Ovary (tissue), 10 donors: ENCODE measurements at places on chromosomes 16 and 17. TPM values are rescaled to one million over a fixed set of nuclear protein-coding genes. Genes with fewer than 3 reads are reported as not detected.

- DNase-seq, result no peak
Observed at GRCh38 chr16:88758227-88758943, 26.6 kb downstream of the PIEZO1 start.

GRCh38 chr16:59840169-59840568 lies 1106.1 kb upstream of the GOT2 start:
- DNase-seq, result no peak

DNA sequence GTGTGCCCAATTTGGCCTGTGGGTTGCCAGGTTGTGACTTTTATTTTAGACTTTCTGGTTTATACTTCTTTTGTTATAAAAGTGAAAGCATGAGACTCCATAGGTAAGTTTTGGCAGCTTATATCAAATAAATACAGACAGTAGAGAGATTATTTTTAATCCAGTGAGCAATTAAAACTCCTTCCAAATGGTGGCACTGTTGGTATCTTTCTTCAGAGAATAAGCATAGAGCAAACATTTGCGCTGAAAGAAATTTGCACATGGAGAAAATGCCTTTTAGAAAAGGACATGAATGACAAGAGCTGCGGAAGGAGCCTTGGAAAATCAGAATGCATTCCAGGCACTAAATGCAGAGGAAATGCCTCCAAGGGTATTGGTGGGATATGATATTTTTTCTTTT lies 46.1 kb upstream of the DNAJA2 start:
- no peak for DNase-seq

DNA sequence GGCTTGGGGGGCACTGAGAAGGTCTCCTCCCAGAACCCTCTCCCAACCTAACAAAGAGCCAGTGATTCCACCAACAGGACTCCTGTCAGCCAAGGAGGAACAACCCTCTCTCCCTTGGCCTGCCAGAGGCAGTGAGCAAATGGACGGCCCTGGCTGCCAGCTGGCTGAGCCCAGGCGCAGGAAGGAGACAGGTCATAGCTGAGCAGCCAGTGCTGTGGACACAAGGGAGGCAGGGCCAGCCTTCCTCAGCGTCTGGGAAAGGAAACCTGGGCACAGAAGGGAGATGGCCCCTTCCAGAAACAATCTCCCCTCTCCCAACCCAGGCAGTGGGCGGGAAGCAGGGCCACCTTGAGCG lies 2.1 kb downstream of the MPO start:
- DNase-seq, result no peak

The SRL gene
- total RNA-seq, result 0.30 TPM
